Right renal cortex interstitium (tissue), 3 donors: ENCODE measurements at places on chromosomes 7 and 10.

GRCh38 chr10:16777473-16778370 lies 39.5 kb downstream of the RSU1 start:
- peak; percentile 51 for DNase-seq

DNA sequence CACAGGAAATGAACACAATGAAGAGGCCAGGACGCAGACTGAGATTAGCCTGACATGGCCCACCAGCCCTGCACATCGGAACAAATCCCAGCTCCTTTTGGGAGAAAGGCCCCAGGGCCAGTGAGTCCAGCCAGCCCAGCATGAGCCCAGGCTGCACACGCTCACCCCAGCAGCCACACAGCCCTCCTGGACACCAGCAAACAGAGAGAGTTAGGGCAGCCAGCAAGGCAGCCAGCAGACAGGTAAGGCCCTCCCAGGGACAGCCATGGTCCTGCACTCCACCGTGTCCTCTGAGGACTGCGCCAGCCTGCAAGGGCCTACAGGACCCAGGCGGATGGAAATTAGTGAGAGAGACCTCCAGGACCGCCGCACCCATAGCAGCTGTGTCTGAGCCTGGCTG lies 8.1 kb upstream of the GRID1 start:
- no peak for DNase-seq

- no peak for DNase-seq
These were observed 39.4 kb downstream of the ZCCHC24 start for GRCh38 chr10:79405995-79406515.

GRCh38 chr7:140212100-140212881 lies 35.5 kb upstream of the KDM7A start:
- DNase-seq, result no peak

- DNase-seq, result no peak
These were observed 44.1 kb downstream of the CHST3 start for GRCh38 chr10:72008096-72008981.

DNA sequence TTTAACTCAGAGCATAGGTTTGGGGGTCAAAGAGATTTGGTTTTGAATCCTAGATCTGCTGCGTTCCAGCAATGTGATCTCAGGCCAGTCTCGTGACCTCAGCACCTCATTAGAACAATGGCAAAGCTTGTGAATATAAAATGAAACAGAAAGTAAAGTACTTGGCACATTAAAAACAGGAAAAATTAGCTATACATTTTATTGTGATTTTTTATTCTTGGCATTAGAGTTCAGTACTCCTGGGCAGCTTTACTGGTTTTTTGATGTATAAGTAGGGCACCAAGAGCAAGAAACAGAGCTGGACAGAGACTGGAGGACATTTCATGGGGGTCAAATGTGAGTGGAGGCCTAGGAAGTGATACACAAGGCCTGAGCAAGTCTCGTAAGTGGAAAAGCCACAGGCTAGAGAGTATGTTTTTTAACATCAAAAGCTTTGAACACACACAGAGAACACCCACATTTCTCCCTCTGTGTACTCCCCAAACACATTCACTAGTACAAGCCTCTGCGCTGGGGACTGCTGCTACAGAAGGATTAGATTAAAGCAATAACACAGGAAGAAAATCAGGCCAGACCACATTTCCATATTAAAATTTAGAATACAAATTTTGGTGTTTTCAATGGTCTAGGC lies 157.2 kb upstream of the SLC25A13 start:
- no peak for DNase-seq

GRCh38 chr7:17774716-17775288 lies 165.5 kb downstream of the SNX13 start:
- no peak for DNase-seq

- no peak for DNase-seq
These were observed 21.4 kb downstream of the BZW2 start for GRCh38 chr7:16667355-16667754.
